ENCODE measurements at places on chromosomes 12 and 14. TPM values are rescaled to one million over a fixed set of nuclear protein-coding genes. Genes with fewer than 3 reads are reported as not detected.

- DNase-seq: peak; percentile 14
Observed at GRCh38 chr12:54126029-54126695, 62.6 kb downstream of the SMUG1 start.

DNA sequence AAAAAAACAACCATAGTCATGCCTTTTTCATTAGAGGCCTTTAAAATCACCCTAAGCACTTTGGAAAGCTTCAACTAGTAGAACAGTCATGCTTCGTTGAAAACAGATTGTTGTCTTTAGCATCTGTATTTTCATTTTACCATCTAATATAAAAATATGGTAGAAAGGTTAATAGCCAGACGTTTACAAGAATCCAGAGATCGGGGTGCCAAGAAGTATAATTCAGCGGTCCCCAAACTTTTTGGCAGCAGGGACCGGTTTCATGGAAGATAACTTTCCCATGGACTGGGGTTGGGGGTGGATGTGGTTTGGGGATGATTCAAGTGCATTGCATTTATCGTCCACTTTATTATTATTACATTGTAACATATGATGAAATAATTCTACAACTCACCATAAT is 138.4 kb downstream of the GLT1D1 start:
- DNase-seq: no peak

DNA sequence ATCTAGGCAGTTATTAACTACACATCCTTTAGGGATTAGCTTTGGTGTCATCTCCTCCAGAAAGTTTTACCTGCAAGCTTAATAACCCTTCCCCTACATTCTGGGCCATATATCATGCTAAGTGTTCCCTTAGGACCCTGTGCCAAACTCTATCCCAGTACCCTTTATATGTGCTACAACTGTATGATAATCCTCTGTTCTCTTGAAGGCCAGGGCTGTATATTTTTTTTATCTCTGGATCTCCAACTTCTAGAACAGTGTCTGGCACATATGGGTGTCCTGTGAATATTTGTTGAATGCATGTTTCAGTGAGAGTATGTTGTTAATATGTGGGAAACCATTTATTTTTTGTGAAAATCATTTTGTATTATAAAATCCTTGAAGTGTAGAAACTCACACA is 106.7 kb downstream of the PPM1A start:
- DNase-seq: no peak

DNA sequence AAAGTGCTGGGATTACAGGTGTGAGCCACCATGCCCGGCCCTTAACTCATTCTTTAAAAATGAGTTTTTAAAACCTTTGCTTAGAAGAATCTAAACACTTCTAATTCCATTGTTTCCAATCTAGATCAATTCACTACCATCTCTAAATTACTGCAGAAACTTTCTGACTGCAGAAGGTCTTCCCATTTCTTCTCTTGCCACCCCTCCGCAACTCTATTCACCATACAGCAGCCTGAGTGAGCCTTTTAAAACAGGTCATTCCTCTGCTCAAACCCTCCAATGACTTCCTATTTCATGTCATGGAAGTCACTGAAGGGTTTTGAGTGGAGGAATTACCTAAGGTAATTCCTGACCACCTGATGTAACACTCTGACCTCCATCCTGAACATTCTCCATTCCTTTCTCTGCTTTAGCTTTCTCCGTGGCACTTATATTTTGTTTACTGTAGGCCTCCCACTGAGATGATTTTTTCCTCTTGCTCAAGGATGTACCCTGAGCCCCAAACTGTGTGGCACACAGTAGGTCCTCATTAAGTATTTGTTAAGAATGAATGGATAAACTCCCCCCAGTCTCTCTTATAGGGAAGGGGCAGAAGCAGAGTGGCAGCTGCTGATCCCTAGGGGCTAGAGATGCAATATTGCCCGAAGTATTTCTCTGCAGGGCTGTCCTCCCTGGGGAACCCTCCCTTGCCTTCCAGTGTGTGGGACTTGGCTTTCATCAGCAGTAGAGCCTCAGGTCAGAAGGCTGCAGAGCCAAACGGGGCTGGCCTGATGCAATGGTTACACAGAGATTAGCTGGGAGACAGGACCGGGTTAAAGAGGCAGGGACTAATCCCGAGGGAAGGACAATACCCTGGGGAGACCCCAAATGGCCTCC is 1.2 kb downstream of the DDIT3 start:
- DNase-seq: no peak

GRCh38 chr14:58792416-58792815 is 154.7 kb downstream of the DACT1 start:
- DNase-seq: no peak

GRCh38 chr12:53508534-53509170 is 1.4 kb upstream of the NPFF start:
- DNase-seq: peak; percentile 93

- DNase-seq: no peak
Observed at GRCh38 chr12:52558781-52559445, 6.0 kb upstream of the KRT71 start.

GRCh38 chr14:66507181-66507721 is 696 bp upstream of the GPHN start:
- DNase-seq: no peak

- no peak for DNase-seq
Observed at GRCh38 chr14:32677129-32677780, 261.4 kb upstream of the NPAS3 start.

- no peak for DNase-seq
Observed at GRCh38 chr14:87863047-87863446, 129.9 kb downstream of the GALC start.

DNA sequence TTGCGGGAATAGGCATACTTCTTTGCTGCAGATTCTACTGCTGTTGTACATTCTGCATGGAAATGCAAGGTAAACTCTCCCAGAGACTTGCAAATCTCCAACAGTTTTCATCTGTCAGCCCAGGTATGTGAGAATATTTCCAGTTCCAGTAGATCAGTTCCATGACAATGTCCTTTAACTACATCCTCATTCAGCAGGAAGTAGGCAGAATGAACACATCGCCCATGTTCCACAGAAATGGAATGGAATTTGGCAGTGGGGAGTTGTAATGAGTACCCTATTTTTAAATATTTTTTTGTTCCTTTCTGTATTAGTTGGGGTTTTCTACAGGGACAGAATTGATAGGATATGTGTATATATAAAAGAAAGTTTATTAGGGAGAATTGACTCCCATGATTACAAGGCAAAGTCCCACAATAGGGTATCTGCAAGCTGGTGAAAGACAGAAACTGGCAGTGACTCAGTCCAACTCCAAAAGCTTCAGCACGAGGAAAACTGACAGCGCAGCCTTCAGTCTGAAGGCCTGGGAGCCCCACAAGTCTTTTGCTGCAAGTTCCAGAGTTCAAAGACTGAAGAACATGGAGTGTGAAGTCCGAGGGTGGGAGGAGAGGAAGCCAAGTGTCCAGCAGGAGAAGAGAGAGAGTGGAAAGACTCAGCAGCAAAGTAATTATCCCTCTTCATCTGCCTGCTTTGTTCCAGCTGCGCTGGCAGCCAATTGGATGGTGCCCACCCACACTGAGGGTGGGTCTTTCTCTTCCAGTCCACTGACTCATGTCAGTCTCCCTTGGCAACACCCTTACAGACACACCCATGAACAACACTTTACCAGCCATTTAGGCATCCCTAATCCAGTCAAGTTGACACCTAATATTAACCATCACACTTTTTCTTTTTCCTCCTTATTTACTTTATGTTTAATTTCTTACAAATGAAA is 110.4 kb upstream of the SCAF11 start:
- no peak for DNase-seq

- no peak for DNase-seq
Observed at GRCh38 chr12:126487431-126487980, 1422.3 kb downstream of the AACS start.

GRCh38 chr12:96150442-96150841 is 43.7 kb upstream of the ELK3 start:
- no peak for DNase-seq

DNA sequence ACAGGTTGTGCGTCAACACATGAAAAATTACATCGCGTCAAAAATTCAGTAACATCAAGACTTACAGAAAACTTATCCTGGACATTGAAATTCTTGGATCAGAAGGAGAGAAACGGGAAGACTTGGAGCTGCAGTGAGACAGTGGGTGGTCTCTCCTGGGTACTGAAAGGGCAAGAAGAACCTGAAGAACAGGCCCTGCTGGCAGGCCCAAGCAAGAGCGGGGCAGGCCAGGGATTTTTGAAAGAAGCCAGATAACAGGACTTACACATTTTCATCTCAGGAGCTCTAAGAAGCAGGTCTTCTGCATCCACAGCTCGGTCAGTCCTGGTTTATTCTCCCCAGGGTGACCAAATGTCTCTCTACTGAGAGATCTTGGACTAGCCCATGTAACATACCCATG is 466.5 kb upstream of the SOX5 start:
- no peak for DNase-seq

Gene CDCA4
- total RNA-seq: 63.5 TPM

Gene KLRF1
- total RNA-seq: not detected

Gene LBHD2
- total RNA-seq: not detected

Gene WNT1
- not detected for total RNA-seq

Gene SLC10A1
- total RNA-seq: not detected

Gene LRIG3
- total RNA-seq: not detected
